ENCODE measurements at places on chromosomes 12 and 14. TPM values are rescaled to one million over a fixed set of nuclear protein-coding genes. Genes with fewer than 3 reads are reported as not detected.

ART4 gene
- total RNA-seq: not detected

SFSWAP gene
- total RNA-seq: 44.3 TPM

DNA sequence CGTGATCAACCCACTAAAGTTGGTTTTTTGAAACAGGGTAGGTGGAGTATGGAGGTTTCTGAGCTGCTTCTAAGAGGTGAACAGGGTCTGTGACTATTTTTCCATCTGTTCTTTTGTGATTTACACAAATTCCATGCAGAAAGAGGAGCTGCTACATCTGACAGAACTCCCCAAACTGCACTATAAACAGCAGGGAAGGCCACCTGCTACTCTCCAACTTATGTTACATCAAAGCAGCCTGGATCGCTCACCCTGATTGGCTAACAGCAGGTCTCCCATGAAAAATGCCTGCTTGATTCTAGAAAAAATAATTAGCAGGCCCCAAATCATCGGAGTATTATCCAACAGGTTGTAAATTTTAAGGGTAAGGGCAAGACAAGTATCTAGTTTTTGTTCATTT, 282.9 kb upstream of the FLRT2 start:
- H3K27ac ChIP-seq: no peak overlapping the region
- H3K4me3 ChIP-seq: no peak overlapping the region

DNA sequence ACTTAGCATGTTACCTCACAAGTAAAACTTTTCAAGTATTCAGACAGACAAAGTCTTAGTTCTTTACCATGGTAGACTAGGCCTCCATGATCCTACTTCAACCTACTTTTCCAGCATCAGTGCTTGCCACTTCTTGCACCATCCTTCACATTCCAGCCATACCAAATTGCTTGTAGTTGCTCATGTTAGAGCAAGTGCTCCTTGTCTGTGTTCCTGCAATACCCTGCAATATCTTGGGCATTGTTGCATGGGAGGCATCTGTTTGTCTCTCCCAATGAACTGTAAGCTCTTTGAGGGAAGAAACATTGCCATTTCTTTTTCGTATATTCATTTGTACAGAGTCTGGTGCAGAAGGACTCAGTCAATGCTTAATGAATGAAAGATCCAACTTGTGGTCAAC, 78.0 kb downstream of the SRGAP1 start:
- H3K27me3 ChIP-seq: peaks cover 2% of the 10 kb centered on the region
- no peak overlapping the region for H3K27ac ChIP-seq
- H3K36me3 ChIP-seq: no peaks in the 10 kb centered on the region

MMP17 gene
- 0.87 TPM for total RNA-seq

GRCh38 chr14:60002819-60003492, 83.0 kb downstream of the LRRC9 start:
- H3K36me3 ChIP-seq: no peaks in the 10 kb centered on the region
- H3K4me1 ChIP-seq: no peaks in the 10 kb centered on the region
- DNase-seq: no peak
- H3K27me3 ChIP-seq: peaks cover 3% of the 10 kb centered on the region

All from activated CD4-positive, alpha-beta memory T cell treated with anti-CD3 and anti-CD28 coated beads for 36 hours (primary cell).